ENCODE measurements at places on chromosomes 1 and 21. TPM values are rescaled to one million over a fixed set of nuclear protein-coding genes. Genes with fewer than 3 reads are reported as not detected.

The CYP4A11 gene
- polyA plus RNA-seq = 50.3 TPM

The FCRL2 gene
- polyA plus RNA-seq = not detected

The DISC1 gene
- polyA plus RNA-seq = 6.1 TPM

- no peak for DNase-seq
Observed at GRCh38 chr21:14072761-14073535, 137.8 kb downstream of the LIPI start.
